Dermis microvascular lymphatic vessel endothelial cell (primary cell): ENCODE measurements at places on chromosomes 2 and 18. TPM values are rescaled to one million over a fixed set of nuclear protein-coding genes. Genes with fewer than 3 reads are reported as not detected.
A peak's percentile ranks its signal among the peaks of the same experiment; 100 is the strongest.

DCC gene
- total RNA-seq, result not detected in 2 replicates

GRCh38 chr2:186868344-186868743 lies 19.4 kb upstream of the ZSWIM2 start:
- DNase-seq, result peak; percentile 85

GRCh38 chr2:227472265-227473121 lies 537 bp downstream of the AGFG1 start:
- no peak for DNase-seq

- DNase-seq, result no peak
Observed at GRCh38 chr2:217958884-217959225, 43.9 kb downstream of the TNS1 start.
